T47D (cell line): ENCODE measurements at places on chromosomes 7 and 10.

DNA sequence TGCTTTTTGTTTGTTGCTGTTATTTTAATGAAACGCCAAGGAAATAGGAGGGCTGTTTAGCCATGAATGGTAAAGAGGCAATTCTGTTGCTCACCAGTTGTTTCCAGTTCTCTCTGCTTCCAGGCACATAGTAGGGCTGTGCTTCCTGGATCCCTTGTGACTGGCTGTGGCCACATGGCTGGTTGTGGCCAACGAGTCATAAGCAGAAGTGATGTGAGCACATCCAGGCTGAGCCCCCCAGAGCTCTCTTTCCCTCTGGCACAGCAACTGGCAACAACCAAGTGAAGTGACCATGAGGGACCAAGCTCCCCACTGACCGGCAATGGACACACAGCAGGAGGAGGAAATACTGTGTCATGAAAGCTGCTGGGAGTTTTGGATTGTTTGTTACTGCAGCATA is 10.3 kb downstream of the GRID1 start:
- DNase-seq, result no peak

DNA sequence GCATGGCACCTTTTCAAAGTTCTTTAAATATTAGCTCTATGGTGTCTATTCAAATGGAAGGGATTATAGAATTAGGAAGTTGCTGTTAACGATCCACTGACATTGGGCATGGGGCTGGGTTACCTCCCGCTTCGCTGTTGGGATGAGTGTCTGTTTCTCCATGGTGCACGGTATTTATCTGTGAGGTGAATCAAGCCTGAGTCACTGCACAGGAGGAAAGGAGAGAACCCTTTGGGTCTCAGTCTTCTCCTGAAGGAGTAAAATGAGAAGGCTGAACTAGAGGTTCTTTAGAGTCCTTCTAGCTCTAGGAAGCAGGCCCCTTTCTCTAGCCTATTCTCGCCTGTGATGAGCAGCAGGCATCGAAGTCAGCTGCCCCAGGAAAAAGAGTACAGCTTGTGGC is 7.3 kb downstream of the JCAD start:
- no peak for DNase-seq

DNA sequence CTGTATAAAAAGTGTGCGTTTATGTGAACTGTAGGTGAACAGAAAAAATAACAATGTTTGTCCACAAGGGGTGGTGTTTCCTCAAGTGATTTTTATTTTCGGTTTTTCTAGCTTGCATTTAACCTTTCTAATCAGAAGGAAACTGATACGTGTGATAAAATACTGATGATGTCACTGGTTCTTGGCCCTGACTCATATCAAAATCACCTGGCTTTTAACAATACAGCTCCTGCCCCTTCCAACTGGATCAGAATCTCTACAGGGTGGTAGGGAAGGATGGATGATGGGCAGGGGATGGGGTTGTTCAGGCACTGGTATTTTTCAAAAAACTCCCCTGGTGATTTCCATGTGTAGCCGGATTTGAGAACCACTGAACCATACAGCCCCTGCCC is 10.9 kb downstream of the NPFFR1 start:
- no peak for DNase-seq

GRCh38 chr7:151405588-151405987 is 4.2 kb downstream of the WDR86 start:
- no peak for DNase-seq

- no peak for DNase-seq
These were observed 96.2 kb upstream of the KAT6B start for GRCh38 chr10:74730246-74730645.
